H4 (cell line): ENCODE measurements at places on chromosomes 5 and 9. TPM values are rescaled to one million over a fixed set of nuclear protein-coding genes. Genes with fewer than 3 reads are reported as not detected.

The PCDHGB3 gene
- total RNA-seq: 0.87 and 1.2 TPM in 2 replicates

The PCDHGC5 gene
- 0.06 and 0.18 TPM in 2 replicates for total RNA-seq

The FRMD3 gene
- 0.29 and 0.72 TPM in 2 replicates for total RNA-seq

The PIP5K1B gene
- 0.72 TPM in 1 of 2 replicates, not detected in the other for total RNA-seq

The PROB1 gene
- not detected in 2 replicates for total RNA-seq

The GPX8 gene
- total RNA-seq: 129 and 152 TPM in 2 replicates

The RABEPK gene
- total RNA-seq: 24.3 and 37.4 TPM in 2 replicates

The PCSK5 gene
- 2.4 TPM in 2 replicates for total RNA-seq

GRCh38 chr5:157555037-157555640 lies 20.4 kb downstream of the ADAM19 start:
- no peak for DNase-seq

- DNase-seq: no peak
Observed at GRCh38 chr5:136056336-136056735, 27.5 kb downstream of the TGFBI start.

GRCh38 chr5:93793159-93793781 lies 51.9 kb upstream of the POU5F2 start:
- no peak for DNase-seq

DNA sequence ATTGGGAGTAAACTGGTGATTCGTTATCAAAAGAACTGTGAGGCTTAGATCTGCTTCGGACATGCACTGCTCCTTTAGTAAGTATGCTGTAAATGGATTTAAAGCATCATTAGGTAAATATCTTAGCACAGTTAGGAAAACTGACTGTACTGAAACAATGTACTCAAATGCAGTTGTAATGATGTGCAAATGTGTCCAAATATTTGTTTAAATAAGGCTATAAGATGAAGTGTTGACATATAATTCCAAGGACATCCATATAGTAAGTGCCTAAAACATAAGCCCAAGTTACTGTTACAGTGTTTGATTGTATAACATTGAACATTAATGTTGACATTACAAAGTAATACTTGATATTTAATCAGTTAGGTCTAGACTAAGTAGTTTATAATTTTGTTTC lies 512.5 kb upstream of the CDH18 start:
- no peak for DNase-seq

- DNase-seq: no peak
Observed at GRCh38 chr5:158022837-158023236, 163.9 kb upstream of the CLINT1 start.

- DNase-seq: no peak
Observed at GRCh38 chr5:139897982-139898381, 102.4 kb downstream of the PSD2 start.

DNA sequence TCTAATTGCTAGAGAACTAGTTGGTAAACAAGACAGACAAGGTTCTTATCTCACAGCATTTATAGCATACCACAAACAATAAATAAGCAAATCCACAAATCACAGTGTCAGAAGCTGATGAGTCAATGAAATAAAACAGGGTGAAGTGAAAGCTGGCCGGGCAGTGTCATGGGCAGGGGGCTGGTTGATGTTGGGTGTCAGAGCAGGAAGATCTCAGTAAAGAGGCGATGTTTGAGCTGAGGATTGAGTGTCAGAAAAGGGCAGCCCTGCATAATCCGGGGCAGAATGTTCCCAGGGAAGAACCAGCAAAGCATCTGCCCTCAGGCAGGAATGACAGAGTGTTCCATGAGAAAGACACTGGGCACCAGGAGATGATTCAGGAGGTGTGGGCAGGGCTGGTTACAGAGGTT lies 183.4 kb downstream of the GOLPH3 start:
- no peak for DNase-seq

GRCh38 chr5:545641-546375 lies 21.6 kb upstream of the SLC9A3 start:
- no peak for DNase-seq

- DNase-seq: no peak
Observed at GRCh38 chr5:176810081-176810597, at the start of gene UNC5A. Gene UNC5A, plus strand, starts transcription at chr5:176810559. Its CDS starts 192 bp downstream, at chr5:176810751.
